ENCODE measurements at places on chromosomes 7 and 10.

GRCh38 chr10:8121201-8121890 lies 66.9 kb downstream of the GATA3 start:
- DNase-seq = no peak

GRCh38 chr10:70602665-70603448 lies at the start of gene PRF1:
TSS of gene PRF1 (minus strand) at chr10:70602741. CDS start at chr10:70600902, 1,839 bp downstream.
- DNase-seq = no peak

GRCh38 chr7:91168871-91169829 lies 95.1 kb upstream of the FZD1 start:
- DNase-seq = peak; percentile 33

DNA sequence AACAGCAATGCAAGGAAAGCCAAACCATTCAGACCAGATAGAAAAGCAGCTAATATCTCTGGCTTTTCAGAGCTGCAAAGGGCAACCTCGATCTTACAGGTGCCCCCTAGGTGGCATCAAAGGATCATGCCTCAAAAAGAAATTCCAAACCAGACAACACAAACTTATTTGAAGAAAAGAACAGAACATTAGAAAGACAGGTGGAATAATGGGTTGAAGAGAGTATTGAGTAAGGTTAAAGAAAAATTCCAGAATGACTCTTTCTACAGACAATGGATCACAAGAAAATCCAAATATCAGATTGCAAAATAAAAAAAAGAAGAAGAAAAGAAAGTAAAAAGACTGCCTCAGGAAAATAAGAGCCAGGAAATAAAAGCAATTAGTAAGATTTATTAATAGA lies 213.7 kb downstream of the ELMO1 start:
- DNase-seq = no peak

- DNase-seq = no peak
Observed at GRCh38 chr7:1448958-1449357, 10.3 kb downstream of the MICALL2 start.

- DNase-seq = peak; percentile 29
Observed at GRCh38 chr10:35487336-35488034, 117.7 kb upstream of the GJD4 start.

- DNase-seq = no peak
Observed at GRCh38 chr7:106420736-106421135, 136.0 kb upstream of the NAMPT start.

DNA sequence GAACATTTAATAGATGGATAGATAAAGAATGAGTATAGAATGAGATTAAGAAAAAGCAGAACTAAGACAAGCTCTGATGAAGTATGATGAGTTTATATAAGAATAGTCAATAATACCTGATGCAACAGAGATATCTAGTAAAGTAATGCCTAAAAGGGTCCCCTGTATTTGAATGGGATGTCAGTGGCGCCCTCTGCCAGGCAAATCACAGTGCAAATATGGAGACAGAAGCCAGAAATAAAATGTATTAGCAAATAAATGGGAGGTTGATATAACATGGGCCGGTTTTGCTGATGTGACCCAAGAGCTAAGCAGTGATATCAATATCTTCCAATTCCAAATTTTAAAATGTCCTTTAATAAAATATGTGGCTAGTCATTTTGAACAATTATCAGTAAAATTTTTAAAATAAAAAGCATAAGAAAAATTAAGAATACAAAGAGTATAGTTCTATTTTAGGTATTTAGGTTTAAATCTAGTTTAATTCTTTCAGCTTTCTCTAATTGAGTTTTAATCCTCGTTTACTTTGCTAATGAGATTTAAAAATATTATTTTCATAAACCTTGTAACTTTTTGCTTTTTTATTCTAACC lies 62.6 kb downstream of the ADK start:
- DNase-seq = peak; percentile 65

DNA sequence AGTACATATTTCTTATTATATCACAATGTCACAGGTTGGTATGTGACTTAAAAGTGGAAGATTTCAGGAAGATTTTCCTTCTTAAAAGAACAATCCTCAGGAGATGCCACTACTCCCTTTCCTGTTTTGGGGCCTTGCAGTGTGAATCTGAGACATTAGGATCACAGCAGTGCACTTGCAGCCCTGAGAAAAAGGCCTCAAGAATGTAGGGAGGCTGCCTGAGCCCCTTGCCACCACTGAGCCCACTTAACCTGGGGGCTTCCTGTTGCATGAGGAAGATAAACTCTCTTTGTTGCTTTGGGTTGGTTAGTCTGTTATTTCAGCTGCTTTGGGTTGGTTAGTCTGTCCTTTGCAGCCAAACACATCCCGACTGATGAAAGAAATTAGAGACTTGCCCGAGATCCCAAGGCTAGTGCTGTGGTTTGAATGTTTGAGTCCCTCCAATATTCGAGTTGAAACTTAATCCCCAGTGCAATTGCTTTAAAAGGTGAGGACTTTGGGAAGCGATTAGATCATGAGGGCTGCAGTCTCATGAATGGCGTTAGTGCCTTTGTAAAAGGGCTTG lies 151.3 kb upstream of the SP4 start:
- DNase-seq = no peak

- DNase-seq = no peak
Observed at GRCh38 chr10:283916-284356, 148.7 kb downstream of the ZMYND11 start.

GRCh38 chr7:24113506-24113905 lies 170.5 kb upstream of the NPY start:
- DNase-seq = no peak

GRCh38 chr10:96830511-96831199 lies 1.4 kb upstream of the LCOR start:
- DNase-seq = peak; percentile 58

GRCh38 chr7:100812729-100813128 lies 14.6 kb downstream of the EPHB4 start:
- DNase-seq = no peak

GRCh38 chr10:102785818-102786217 lies 42.1 kb downstream of the WBP1L start:
- DNase-seq = peak; percentile 43

- no peak for DNase-seq
Observed at GRCh38 chr10:69281507-69282413, 3.5 kb downstream of the HK1 start.

- DNase-seq = no peak
Observed at GRCh38 chr7:51102828-51103227, 213.8 kb downstream of the COBL start.

DNA sequence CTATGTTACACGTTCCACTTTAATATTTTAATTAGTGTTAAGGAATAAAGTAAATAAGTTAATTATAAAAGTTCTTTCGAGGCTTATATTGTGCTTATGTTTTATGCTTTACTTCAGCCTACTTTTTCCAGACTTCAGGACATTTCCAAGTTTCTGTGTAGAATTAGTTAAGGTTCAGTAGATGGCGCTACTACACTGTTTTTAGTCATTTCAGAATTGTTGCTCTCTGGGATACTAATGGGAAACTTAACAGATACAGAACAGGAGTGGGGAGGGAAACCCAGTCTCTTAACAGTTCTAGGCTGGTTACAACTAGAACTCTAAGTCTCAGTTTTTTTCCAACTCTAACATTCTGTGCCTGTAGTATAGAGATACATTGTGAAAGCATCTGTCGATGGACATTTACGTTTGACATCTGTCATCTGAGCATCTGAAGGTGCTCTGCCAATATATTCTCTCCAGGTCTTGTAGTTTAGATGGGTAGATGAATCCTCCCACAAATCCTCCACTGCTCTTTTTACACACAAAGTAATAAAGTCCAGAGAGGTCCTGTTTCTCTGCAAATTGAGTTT lies 56.8 kb upstream of the FAM171A1 start:
- DNase-seq = peak; percentile 67

- no peak for DNase-seq
Observed at GRCh38 chr7:134056816-134057215, 70.3 kb upstream of the LRGUK start.

DNA sequence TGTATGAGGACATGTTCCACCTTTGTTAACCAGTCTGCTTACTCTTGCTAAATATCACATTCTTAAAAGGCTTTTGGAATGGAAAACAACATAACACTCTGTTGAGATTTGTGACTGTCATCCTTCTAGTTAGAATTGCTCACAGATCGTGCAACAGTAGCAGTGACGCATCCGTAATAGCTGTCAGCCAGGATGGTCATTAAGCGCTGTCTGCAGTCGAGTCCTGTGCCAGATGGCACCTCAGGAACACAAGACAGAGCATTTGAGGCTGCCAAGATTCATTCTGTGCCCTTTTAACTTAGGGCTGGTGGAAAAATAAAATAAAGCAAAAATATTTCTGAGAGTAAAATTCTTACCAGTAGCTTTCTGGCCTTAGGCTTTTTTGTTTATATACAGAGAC lies 348.6 kb downstream of the ANKRD7 start:
- no peak for DNase-seq

DNA sequence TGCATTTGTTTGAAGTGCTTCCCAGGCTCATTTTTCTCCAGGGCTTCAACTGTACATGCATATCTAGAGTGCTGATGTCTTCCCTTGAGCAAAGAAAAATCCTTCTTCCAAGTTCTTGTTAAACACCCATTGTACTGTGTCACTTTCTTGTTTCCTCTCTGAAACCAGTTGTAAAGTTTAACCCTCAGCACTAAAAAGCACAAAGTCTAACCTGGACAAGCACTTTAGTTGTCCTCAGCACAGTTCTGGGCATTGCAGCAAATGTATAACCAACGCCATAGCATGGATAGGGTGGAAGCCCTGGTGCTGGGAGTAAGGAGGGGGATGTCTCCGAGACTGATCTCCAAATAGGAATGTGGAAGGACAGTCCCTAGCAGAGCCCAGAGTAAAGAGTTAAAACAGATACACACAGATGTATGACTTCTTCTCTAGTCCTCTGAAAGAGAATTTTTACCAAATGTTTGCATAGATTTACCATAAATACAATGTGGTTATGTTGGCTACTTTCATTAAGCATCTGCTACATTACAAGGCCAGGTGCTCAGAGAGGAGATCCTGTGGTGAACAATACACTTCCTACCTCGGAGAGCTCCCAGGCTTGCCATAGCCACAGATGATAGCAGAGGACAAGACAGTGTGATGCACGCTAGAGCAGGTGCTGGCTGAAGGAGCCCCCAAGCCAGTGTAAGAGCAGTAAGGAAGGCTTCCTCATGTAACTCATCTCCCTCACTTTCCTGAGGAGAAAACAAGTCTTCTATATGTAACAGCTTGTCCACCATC lies 57.0 kb downstream of the DNAJC12 start:
- DNase-seq = no peak

- no peak for DNase-seq
Observed at GRCh38 chr10:113450046-113450804, 102.6 kb upstream of the HABP2 start.

- no peak for DNase-seq
Observed at GRCh38 chr7:106112972-106113421, 885 bp upstream of the SYPL1 start.

- DNase-seq = no peak
Observed at GRCh38 chr10:101107771-101108170, 23.3 kb upstream of the TLX1 start.

DNA sequence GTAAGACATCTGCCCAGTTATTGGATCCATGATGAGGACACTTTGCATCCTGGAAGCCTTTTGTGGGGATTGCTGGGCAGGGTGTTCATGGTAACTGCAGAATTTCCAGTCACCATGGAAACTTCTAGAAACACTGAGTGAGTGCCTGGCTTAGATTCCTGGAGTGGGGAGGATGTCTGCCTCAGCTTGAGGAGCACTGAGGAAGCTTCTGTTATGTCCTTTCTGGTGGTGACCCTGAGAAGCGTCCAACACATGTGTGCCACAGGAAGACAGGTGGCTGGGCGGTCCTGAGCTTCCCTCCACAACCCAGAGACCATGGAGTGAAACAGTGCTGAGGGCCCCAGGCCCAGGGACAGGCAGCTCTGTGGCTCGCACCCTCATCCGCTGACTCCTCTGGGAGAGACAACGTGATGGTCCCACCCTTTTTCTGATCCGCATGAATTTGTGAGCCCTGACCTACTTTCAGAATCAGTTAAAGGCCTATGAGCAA lies 191.8 kb upstream of the CXCL12 start:
- DNase-seq = peak; percentile 92

DNA sequence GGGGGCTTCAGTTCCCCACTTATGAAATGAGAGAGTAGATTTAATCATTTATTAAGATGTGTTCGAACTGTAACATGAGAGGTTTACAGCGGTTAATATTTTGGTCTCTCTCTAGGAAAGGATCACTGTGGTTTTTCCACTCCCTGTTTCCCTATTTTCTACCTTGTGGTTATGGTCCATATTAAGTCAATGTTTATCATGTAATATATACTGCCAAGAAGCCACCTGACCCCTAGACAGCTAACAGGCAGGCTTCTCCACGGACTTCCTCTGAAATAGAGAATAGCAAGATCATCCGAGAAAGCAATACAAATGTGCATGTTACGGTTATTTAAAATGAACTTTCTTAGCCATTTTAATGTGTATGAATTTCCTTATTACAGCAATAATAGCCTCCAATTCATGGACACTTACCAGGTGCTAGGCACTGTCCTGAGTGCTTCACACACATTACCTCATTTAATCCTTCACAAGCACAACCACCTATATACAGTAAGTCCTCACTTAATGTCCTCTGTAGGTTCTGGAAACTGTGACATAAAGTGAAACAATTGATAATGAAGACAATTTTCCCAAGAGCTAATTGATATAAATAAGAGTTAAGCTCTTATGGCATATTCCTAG lies 835 bp upstream of the COL28A1 start:
- DNase-seq = no peak

- no peak for DNase-seq
Observed at GRCh38 chr10:35797187-35797586, 155.1 kb upstream of the FZD8 start.

- DNase-seq = no peak
Observed at GRCh38 chr10:49176310-49177268, 11.6 kb downstream of the TMEM273 start.

- DNase-seq = no peak
Observed at GRCh38 chr7:137480401-137480800, 136.9 kb upstream of the PTN start.

DNA sequence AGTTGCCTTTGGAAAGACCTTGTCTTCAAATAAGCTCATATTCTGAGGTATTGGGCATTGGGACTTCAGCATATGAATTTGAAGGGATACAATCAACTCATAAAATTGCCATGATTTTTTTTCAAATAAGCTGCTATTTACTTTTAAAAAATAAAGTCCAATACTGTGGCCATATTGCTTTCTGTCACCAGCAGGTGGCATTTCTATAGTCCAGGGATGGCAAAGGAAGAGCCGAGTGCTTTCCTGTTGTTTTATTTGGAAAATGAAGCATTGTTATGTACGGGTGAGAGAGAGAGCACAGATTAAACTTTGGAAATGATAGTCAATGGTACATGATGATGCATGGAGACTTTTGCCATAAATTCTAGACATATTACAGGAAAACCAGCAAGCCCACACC lies 104.1 kb upstream of the DPP6 start:
- DNase-seq = no peak

DNA sequence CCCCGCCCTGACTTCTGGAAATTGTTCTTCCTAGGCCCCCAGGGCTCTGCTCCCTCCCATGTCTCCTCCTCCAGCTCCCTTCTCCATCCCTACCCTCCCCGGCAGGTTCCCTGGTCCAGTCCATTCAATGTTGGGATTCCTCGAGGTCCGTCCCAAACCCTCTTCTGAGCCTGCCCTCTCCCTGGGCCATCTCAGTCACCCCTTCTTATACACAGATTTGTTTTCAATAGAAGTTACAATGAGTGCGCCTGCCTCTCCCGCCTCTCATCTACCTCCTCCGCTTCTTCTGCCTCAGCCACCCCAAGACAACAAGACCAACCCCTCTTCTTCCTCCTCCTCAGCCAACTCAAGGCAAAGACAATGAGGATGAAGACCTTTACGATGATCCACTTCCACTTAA lies 67.9 kb downstream of the OAT start:
- no peak for DNase-seq

GRCh38 chr7:47327698-47328391 lies 254.1 kb downstream of the TNS3 start:
- peak; percentile 88 for DNase-seq
